Stimulated activated CD8-positive, alpha-beta memory T cell treated with anti-CD3 and anti-CD28 coated beads, Interleukin-2, amount 100 ng/mL, for 1 hour (primary cell): ENCODE measurements at places on chromosomes 1 and 21.

GRCh38 chr1:102435483-102435882 lies 438.8 kb upstream of the OLFM3 start:
- DNase-seq: no peak

DNA sequence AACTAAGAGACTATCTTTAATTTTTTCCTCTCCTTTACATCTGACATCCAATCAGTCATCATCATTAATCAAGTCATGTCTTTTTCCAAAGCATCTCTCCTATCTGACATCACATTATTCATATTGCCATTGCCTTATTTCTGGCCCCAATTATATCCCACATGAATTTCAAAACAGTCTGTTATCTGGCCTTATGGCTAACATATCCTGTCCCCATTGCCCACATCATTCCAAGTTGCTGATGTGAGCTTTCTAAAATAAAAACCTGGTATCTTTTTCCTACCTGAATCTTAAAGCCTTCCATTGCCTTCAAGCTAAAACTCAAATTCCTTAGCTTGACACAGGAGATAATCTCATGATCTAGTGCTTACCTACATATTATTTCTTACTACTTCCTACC lies 283.9 kb downstream of the LRRC40 start:
- no peak for DNase-seq

DNA sequence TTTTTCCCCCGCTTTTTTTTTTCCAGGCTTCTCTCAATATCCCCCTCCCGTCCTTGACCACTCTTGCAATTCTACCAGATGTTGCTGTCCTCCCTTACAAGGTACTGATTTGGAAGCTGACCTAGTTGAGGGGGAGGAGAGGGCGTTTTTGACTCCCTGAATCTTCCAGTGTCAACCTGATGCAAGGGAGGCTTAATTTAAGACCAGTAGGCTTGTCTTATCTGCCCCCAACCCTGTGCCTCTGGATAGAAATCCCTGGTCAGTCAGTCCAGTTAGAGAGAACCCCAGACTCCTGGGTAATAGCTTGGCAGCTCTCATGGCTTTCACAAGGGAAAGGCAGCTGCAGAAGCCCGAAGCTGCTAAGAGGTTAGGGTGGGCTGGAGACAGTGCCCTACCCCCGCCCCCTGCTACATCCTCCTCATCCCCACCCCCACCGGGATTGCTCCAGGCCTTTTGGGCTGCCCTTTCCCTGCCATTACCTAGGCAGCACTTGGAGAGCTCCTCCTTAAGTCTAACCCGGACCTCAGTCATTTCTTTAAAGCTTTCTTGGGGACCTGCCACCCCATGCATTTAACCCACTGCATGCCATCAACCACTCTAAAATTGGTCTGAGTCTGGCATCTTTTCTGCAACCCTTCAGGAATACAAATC lies 3.6 kb downstream of the ACKR1 start:
- DNase-seq: no peak

- no peak for DNase-seq
Measured at GRCh38 chr1:41542196-41542930, 57.9 kb upstream of the EDN2 start.

- DNase-seq: no peak
Measured at GRCh38 chr21:29360799-29361765, 62.4 kb downstream of the BACH1 start.
